ENCODE measurements at places on chromosomes 11 and 22. TPM values are rescaled to one million over a fixed set of nuclear protein-coding genes. Genes with fewer than 3 reads are reported as not detected.

TRIM48 gene
- total RNA-seq = not detected

UPK3A gene
- 12.6 TPM for total RNA-seq

- peak; percentile 91 for DNase-seq
Observed at GRCh38 chr11:57778318-57779037, 16.9 kb downstream of the CTNND1 start.

TRIM68 gene
- total RNA-seq = 29.1 TPM

DNA sequence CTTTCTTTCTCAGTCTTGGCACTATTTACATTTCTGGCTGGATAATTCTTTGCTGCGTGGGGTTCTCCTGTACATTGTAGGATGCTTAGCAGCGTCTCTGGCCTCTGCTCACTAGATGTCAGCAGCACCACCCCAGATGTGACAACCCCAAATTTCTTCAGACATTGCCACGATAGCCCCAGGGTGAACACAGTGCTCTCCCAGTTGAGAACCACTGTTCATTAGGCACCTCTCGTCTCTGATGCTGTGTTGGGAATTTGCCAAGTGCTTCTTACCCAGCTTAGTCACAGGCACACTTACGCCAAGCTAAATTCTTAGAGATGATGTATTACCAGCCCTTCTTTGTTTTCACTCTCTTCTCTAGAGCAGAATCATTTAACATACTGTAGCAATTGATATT, 9.4 kb downstream of the TRIM6 start:
- no peak for DNase-seq

DNA sequence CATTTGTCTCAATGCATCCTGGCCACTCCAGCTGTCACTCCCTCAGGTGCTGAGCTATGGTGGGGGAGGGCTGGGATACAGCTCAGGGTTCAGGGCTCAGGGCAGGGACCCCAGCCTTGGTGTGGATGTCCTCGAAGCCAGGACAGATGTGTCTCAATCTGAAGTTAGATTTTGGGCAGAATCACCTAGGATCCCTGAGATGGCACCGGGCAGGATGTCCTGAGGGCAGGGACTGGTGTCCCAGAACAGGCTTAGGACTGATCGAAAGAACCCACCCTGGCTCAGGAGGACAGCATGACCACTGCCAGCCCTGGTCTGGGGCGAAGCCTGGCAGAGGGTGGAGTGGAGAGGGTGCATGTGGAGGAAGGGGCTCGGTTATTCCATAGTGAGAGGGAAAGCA, 96.8 kb upstream of the THY1 start:
- no peak for DNase-seq

- no peak for DNase-seq
Observed at GRCh38 chr11:44192017-44192385, 96.5 kb downstream of the EXT2 start.

- no peak for DNase-seq
Observed at GRCh38 chr22:45073064-45073463, 63.3 kb upstream of the PHF21B start.

- no peak for DNase-seq
Observed at GRCh38 chr22:43955883-43956782, 891 bp downstream of the SAMM50 start.

SCUBE1 gene
- total RNA-seq = 23.5 TPM

DNA sequence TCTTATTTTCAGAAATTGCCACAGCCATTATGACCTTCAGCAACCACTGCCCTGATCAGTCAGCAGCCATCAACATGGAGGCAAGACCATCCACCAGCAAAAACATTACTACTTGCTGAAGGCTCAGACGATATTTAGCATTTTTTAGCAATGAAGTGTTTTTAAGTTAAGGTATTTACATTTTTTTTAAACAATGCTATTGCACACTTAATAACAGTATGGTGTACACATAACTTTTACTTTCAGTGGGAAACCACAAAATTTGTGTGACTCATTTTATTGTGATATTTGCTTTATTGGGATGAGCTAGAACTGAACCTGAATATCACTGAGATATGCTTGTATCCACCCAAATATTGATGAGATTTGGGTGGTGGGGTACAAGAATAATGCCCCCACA, 110.9 kb downstream of the TSPAN18 start:
- DNase-seq = no peak

GRCh38 chr11:34052608-34053160, 1.2 kb downstream of the CAPRIN1 start:
- peak; percentile 15 for DNase-seq

GRCh38 chr22:22865311-22866072, 22.1 kb upstream of the IGLL5 start:
- DNase-seq = no peak

DNA sequence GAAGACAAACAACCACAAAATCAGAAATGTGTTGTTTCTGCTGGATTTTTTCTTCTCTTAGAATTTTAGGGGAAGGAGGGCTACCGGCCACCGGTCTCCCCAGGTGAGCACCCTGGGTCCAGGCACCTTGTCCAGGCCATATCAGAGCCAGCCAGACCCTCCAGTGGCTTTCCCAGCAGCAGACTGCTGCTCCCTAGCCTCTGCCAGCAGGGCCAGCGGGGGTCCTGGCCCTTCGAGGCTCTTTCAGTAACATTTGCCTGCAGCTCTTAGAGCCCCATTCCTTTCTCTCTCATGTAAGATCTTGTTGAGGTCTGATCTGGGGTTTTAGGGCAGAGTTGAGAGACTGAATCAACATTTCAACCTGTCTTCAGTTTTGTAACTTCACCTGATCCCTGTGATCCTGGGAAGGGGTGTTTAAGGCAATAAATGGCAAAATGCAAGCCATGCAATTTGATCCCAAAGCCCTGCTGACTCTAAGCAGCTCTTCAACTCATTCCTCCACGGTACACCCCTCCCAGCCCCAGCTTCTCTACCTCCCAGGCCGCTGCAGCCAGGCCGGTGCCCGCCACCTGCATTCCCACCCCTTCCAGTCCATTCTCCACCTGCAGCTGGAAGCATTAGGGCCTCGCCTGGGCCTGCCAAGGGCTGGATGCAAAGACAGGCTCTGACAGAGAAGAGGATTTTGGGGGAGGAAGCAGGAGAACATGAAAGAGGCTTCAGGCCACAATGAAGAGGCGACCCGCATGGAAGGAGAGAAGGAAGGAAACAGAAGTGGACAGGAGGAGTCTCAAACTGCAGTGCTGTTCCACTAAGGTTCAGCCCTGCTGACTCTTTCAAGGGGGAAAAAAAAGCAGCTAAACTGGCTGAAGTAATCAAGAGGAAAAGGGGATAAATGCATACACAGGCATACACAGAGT, 113.0 kb upstream of the FGF3 start:
- no peak for DNase-seq

C1QTNF4 gene
- 2.1 TPM for total RNA-seq

DNA sequence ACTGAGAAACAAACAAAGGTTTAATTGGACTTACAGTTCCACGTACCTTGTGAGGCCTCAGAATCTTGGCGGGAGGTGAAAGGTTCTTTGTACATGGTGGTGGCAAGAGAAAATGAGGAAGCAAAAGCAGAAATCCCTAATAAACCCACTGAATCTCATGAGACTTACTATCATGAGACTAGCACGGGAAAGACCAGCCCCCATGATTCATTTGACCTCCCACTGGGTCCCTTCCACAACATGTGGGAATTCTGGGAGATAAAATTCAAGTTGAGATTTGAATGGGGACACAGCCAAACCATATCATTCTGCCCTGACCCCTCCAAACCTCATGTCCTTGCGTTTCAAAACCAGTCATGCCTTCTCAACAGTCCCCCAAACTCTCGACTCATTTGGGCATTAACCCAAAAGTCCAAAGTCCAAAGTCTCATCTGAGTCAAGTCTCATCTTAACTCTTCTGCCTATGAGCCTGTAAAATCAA, 617.4 kb downstream of the CNTN5 start:
- DNase-seq = no peak

DNA sequence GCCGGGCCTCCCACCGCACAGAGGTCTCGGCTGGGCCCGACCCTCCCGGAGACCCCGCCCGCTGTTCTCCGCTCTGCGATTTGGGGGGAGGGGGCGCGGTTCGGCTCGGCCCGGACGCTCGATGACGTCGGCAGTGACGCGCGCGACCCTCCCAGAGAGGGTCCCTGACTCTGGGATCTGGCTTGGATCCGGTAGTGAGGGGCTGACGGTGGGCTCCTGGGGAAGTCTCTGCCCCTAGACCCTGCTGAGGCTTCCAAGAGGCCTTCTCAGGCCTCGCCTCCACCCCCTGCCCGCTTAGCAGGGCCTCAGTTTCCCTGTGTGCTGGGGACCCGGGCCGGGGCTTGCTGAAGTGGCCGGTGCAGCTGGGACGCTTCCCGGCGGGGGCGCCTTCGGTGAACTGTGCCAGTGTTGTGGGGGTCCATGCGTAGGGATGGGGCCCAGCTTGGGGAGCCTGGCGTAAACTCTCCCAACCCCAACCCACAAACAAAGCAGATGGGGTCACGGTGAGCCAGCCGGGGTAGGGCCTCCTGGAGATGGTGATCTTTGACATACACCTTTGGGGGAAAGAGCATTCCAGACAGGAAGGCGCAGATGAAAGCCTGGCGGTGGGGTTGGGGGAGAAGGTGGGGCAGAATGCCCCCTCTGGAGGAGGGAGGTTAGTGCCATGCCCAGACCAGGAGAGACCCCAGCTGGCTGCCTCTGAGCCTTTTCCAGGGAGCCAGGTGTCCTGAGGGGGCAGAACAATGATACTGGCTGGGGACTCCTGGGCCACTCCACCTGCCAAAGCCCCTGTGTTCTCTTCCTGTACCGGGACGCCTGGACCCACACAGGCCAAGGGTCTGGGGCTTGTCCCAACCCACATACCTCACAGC, 1.0 kb downstream of the B4GALNT4 start:
- DNase-seq = no peak

FAM83F gene
- 26.2 TPM for total RNA-seq

TMEM109 gene
- 106 TPM for total RNA-seq

DNA sequence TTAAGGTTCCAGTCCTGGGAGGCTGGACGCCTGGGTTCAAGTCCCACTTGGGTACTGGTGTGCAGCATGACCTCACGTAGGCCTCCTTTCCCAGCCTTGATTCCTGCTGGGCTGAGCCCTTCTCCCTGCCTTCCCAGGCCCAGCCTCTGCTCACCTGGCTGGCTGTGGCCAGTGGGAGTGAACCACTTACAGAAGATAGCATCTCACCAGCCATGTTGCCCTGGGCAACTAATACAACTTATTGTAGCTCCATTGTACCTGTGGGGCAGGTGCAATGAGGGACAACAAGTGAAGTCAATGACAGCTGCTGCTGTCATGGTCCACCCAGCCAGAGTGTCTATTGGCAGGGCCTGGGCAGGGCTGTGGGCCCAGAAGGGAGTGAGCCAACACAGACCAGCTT, 48.4 kb upstream of the MPEG1 start:
- DNase-seq = no peak

- DNase-seq = no peak
Observed at GRCh38 chr22:37940698-37941376, 12.6 kb downstream of the C22orf23 start.

RIC3 gene
- 27.3 TPM for total RNA-seq

GRCh38 chr11:110894224-110894623, 182.0 kb upstream of the ARHGAP20 start:
- DNase-seq = no peak

DNA sequence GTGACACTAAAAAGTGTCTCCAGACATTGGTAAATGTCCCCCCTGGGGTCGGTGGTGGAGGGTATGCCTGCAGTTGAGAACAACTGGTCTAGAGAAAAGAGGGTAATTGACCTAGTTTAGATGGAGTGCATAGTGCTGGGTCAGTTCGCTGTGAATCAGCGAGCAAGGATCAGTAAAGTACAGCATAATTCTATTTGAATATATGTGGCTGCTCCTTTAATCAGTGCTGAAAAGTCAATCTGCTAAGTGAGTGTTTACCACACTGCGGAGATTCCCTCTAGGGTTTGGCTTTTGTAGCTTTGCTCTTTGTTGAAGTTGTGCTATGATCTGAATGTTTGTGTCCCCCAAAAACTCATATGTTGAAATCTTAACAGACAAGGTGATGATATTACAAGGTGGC, 15.0 kb downstream of the CAVIN3 start:
- DNase-seq = no peak

DNA sequence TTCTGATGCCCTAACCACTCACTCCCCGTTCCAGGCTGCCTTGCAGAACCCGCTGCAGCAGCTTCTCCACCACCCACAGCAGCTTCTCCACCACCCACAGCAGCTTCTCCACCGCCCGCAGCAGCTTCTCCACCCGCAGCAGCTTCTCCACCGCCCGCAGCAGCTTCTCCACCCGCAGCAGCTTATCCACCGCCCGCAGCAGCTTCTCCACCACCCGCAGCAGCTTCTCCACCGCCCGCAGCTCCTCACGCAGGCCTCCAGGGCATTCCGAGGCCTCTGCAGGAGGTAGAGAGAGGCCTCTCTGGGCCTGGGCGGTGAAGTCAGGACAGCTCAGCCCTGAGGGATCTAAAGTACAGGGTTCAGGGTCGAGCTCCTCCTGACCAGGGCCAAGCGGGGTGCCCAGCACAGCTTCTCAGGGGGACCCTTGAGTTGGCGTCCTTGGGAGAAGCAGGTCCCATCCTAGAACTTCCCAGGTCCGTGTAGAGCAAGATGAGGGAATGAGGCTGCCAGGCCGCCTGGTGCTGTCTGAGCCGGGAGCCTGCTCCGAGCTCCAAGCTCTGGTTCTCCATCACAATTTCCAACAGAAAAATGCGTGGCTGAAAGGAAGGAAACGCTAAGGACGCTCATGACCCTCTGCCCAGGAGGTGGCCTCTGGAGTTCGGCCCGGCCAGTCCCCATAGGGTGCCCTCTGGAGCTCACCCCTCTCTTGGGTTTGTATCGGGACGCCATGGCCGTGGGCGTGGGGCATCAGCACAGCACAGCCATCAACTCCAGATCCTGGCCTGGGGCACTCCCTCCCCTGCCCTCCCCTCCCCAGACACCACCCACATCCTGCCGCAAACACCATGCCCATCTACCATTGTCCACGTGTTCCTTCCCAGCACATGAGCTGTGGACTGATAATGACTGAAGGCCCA, 528.6 kb downstream of the BRD1 start:
- no peak for DNase-seq

B4GALNT4 gene
- total RNA-seq = 5.8 TPM

CARNS1 gene
- total RNA-seq = 0.91 TPM

GRCh38 chr22:48840112-48840949, 987.3 kb downstream of the BRD1 start:
- no peak for DNase-seq

FGF4 gene
- not detected for total RNA-seq

DNA sequence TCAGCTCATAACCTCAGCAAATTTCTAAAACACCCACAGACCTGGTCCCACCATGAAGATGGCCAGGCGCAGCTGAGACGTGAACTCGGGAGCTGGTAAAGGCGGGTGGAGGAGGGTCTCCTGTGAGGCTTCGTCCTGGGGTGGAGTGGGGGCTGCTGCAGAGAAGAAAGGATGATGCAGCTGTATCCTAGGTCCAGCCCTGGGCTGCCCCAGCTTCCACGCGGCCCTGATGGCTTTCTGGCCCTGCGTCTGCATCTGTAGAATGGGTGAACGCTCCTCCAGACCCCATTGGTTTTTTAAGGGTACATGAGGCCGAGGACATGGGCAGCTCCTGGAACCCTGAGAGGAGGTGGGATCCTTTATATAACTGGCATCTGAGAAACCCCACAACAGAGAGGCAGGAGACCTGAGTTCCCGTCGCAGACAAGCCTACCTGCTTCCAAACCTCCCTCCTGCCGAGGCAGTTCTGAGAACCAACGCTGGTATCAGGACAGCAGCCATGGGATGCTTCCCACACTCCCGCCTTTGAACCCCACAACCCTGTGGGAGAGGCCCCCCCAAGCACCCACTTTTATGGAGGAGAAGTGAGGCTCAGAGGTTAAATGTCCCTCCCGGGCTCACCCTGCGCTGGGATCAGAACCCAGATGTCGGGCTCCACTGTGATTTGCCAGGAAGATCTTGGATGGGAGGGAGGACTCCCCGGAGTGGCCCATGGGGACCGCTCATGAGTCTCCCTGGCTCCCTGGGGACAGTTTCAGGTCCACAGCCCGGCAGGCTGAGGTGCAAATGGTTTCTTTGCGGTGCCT, 55.2 kb upstream of the FGF3 start:
- DNase-seq = no peak

GRCh38 chr22:17964643-17965042, 59.7 kb downstream of the MICAL3 start:
- DNase-seq = no peak
